ENCODE measurements at places on chromosomes 6 and 20.
A peak's percentile ranks its signal among the peaks of the same experiment; 100 is the strongest.

DNA sequence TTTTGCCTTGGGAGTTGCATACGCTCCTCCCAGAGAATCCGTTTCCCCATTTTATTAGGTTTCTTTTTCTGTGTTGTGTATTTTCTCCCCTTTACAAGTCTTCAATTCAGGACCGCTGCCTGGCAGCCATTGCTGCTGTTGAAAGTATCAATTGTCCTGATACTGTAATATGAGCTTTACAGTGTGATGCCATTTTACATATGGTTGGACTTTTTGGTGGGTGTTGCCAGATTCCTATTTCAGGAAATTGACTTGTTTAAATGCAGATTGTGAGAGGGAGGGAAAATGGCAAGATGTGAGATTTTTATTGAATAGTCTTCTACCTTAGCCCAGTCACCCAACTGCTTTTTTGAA lies 1.2 kb downstream of the PANK2 start:
- no peak for DNase-seq

GRCh38 chr20:6715401-6715941 lies 52.0 kb upstream of the BMP2 start:
- DNase-seq = no peak

DNA sequence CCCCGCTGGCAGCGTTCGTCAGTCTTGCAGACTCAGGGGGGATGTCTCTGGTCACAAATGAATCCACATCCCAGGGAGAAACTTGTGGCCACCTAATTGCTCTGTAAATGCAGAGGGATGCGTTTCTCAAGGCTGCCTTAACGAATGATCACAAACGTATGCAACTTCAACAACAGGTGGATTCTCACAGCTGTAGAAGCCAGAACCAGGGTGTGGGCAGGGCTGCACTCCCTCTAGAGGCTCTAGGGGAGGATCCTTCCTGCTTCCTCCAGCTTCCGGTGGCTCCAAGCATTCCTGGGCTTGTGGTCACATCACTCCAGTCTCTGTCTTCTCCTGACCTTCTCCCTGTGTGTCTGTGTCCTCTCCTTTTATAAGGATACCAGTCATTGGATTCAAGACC lies 3.3 kb upstream of the TAF4 start:
- no peak for DNase-seq

DNA sequence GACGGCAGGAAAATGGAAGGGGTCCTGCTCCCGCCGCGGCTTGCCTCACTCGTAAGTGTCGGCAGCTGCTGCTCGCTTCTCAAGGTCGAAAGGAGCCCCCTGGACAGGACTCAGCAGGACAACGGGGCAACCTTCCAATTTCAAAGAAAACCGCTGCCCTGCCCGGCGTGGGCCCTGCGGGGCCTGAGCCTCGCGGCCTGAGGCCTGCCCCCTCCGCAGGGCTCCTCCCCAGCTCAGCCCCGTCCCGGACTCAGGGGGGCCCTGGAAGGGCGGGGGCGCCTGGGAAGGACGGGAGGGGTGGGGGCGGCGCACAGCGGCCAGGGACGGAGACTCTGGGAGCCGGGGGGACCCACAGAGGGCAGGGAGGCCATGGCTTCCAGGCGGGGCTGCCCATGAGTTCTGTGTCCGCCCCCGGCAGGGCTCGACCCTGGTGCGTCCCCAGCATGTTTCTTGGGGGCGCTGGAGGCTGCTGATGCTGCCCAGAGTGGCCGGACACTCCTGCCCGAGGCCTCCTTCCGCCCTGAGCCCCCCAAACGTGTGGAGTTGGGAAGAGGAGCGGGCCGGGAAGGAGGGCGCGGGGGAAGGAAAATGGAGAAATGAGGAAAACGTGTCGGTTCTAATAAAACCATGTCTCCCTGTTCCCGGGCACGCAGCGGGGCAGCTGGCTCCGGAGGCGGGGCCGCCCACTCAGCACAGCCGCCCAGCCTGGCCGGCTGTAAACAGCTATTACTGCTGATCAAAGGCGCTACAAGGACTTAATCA lies 114.6 kb downstream of the DLL1 start:
- DNase-seq = no peak

- no peak for DNase-seq
Observed at GRCh38 chr6:159077123-159077522, 32.3 kb upstream of the TAGAP start.

DNA sequence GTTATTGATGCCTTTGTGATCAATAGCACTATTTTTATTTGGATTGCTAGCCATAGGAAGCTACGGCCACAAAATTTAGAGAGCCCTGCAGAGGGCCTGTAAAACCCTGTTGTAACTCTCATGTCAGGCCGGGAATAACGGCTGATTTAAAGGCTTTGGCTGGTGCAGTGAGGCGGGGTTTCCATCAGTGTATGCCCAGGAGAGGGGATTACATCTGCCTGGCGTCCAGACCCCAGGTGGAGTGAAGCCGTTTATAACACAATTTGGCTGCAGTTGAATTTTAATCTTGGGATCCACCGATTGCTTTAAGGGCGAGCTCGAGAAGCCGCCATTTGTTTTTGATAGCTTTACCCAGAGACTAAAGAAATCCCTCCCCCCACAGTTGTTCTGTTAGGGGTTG lies 29.1 kb upstream of the APCDD1L start:
- no peak for DNase-seq

DNA sequence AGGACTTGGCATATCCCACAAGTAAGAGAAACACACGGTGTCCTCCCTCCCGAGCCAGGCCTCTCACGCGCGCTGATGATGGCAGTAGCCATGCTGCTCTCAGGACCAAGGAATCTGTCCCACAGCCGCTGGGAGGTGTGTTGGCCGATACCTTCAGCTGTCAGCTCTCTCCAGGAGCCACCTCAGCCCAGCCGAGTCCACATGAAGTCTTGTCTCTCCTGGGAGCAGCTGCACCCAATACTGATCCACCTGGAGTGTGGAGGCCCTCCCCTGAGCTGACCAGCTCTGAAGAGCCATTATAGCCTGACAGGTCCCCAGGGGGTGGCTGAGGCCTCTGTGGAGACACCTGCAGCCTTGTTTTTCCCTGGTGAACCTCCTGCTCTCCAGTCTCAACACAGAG lies 23.8 kb upstream of the NXT1 start:
- DNase-seq = no peak

DNA sequence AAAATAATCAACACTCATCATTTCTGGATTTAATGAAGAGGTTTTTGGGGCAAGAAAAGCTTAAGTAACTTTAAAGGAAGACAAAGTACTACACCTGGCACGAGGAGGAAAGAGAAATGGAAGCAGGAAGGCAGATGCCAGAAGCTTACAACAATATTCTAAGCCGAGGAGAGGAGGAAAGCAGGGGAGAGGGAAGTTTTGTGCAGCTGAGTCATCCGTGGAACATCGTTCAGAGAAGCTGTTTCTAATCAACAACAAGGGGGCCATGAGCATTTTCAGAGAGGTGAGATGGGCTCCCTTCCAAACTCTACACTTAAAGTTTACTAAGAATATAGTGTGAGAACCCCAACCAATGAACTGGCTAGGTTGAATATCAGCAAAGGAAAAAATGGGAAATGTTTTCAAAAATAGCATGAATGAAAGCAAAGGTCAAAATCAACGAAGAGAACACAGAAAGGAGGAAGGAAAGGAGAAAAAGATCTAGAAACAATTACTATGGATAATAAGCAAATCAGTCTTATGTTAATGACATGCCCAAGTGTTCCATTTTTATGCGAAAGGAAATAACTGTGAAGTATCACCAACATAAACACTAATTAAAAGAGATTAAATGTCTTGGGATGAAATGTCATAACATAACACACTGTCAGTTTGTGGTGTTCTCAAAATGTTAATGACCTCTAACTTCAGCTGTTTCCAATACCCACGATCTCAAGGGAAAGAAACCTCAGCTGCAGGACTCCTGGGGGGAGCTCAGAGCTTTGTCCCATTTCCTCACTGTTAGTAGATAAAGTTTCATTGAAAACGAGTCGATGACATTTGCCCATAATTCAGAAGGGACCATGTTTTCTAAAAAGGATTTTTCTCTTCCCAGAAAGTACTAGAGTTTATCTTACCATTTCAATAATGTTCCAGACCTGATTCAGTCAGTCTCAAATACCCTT lies 203.4 kb upstream of the STXBP5 start:
- no peak for DNase-seq

GRCh38 chr6:121897337-121897760 lies 461.9 kb downstream of the GJA1 start:
- no peak for DNase-seq

- no peak for DNase-seq
Observed at GRCh38 chr20:38715646-38716045, 8.6 kb upstream of the SLC32A1 start.

- no peak for DNase-seq
Observed at GRCh38 chr6:94859924-94860323, 717.4 kb upstream of the MANEA start.

DNA sequence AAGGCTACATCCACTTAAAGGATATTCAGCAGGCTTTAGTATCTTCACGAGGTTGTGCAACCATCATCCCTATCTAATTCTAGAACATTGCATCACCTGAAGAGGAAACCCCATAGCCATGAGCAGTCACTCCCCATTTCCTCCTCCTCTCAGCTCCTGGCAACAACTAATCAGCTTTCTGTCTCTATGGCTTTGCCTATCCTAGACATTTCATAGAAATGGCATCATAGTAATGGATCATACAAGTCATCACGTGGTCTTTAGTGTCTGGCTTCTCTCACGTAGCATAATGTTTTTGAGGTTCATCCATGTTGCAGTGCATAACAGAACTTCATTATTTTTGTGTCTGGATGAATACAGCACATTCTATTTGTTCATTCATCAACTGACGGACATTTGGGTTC lies 20.5 kb downstream of the SNAI1 start:
- no peak for DNase-seq

GRCh38 chr6:17589406-17590096 lies 10.6 kb upstream of the FAM8A1 start:
- DNase-seq = peak; percentile 79

- no peak for DNase-seq
Observed at GRCh38 chr6:6657085-6657819, 68.7 kb downstream of the LY86 start.

- no peak for DNase-seq
Observed at GRCh38 chr6:24974182-24975171, 38.7 kb upstream of the RIPOR2 start.

- DNase-seq = no peak
Observed at GRCh38 chr20:38818113-38819065, 12.9 kb downstream of the PPP1R16B start.

GRCh38 chr6:169669147-169669546 lies 32.7 kb downstream of the WDR27 start:
- DNase-seq = no peak

DNA sequence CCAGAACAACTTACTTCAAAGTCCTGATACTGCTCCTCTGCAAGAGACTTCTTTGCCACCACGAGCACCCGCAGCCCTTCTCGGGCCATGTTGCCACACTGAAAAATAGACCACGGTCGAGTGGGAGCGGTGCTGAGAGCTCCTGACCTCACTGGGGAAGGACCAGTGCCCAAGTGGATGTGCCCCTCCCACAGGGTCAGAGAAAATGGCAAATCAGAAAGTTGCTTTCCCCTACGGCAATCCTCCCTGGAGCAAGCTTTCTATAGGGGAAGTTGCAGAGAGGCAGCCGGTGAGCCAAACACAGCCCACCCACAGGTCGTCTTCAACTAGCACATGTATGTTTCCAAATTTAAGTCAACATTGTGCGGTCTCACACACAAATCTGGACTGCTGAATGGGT lies 85.1 kb upstream of the NFATC2 start:
- DNase-seq = no peak

DNA sequence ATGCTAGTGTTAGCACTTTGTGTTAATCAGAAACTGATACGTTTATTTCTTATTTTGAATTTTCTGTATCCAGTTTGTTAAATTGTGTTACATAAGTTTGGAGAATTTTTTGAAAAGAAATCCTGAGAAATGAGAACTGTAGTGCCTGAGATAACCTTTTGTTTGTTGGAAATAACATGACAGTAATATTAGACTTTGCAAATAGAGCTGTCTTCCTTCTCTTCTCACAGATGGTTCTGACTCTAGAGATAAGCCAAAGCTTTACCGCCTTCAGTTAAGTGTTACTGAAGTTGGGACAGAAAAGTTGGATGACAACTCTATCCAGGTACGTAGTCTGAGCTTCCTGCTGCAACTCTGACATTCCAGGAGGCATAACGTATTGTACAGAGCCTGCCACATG lies 69.9 kb downstream of the AFDN start:
- DNase-seq = no peak

DNA sequence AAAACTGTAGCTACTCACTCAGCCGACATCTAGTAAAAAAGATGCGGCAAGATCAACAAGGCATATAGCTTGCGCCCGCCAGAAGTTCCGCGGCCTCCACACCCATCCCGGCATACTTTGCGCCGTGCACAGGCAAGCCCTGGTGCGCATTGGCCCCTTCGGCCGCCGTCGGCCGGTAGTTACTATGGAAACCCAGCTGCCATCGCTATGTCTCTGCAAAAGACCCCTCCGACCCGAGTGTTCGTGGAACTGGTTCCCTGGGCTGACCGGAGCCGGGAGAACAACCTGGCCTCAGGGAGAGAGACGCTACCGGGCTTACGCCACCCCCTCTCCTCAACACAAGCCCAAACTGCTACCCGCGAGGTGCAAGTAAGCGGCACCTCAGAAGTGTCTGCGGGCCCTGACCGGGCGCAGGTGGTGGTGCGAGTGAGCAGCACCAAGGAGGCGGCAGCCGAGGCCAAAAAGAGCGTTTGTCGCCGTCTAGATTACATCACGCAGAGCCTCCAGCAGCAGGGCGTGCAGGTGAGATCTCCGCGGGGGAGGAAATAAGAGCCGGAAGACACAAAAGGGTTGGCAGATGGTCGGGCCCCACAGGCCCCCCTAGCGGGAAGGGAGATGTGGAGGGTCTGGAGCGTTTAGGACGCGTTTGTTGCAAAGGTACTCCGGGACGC lies at the start of gene IRAK1BP1:
Gene IRAK1BP1, plus strand, starts transcription at position 182 of the 671 bp plus-strand sequence. Its CDS starts 26 bp downstream, at position 208.
- peak; percentile 86 for DNase-seq

DNA sequence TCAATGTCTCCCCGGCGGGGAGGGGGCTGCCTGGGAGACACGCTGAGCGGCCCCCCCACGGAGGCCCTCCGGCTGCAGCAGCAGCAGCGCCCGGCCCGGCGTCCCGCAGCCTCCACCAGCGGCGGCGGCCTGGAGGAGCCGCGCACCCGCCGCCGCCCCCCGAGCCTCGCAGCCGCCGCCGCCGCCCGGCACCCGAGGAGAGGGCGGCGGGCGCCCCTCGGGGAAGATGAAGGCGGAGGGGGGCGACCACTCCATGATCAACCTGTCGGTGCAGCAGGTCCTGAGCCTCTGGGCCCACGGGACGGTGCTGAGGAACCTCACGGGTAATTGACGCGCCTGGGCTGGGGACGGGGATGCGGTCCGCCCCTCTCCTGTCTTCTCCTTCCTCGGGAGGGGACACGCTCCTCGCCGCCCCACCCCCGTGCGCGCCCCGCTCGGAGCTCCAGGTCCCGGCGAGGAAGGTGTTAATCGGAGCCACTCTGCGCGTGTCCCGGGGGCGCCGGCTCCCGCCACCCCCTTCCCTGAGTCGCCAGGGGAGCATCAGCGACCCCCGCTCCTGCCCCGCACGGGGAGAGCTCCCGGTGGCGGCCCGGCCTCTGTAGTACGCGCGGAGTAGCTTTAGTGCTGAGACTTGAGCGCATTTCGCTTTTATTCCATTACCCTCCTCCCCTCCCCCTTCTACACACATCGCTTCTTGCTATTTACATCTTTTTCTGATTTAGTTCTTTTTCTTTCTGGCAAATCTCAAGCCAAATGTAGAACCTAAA lies 686 bp downstream of the TMEM170B start:
- DNase-seq = peak; percentile 28

GRCh38 chr6:16450821-16451220 lies 212.4 kb downstream of the GMPR start:
- DNase-seq = no peak

GRCh38 chr6:71766146-71766760 lies 120.1 kb upstream of the RIMS1 start:
- no peak for DNase-seq
